ENCODE measurements at places on chromosomes 11 and 22. TPM values are rescaled to one million over a fixed set of nuclear protein-coding genes. Genes with fewer than 3 reads are reported as not detected.

GRCh38 chr11:65468874-65469333 is 29.9 kb upstream of the MALAT1 start:
- peak; percentile 62 for DNase-seq

DNA sequence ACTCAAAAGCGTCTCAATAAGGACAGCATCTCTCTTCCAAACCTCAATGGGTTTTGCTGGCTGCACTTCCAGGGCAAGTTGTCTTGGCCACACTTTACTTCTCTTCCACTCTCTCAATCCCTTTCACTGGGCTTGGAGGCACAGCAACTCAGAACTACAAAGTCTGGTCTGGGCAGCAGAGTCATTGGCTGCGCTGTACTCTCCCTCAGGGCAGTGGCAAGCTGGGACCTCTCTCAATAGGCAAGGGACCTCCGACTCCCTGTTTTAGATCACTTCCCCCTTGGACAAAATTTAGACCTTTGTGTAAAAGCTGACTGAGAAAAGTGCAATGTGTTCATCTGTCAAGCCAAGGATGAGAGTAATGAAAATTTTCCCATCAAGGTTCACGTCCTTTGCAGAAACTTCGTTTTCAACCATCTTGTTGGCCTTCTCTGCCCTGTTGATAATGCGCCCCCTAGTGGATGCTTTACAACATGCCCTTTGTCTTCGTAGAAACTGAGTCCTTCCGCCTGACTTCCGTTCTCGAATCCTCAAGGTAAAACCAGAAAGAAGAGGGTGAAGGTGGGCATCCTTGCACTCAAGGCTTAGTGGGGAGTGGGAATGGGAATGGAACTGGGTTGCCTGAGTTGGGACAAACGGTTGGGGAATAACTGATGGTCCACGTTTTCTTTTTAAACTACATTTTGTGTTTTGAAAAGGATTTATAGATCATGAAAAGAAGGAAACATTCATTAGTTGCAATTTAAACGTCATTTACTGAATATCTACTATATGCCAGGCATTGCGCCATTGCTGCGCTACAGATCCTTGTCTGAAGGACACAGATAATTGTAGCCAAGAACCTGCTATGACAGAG is 99.1 kb downstream of the CD44 start:
- peak; percentile 58 for DNase-seq

GRCh38 chr11:28739489-28740280 is 631.5 kb downstream of the METTL15 start:
- DNase-seq = no peak

- DNase-seq = no peak
Observed at GRCh38 chr11:131875611-131876010, 505.2 kb downstream of the NTM start.

DNA sequence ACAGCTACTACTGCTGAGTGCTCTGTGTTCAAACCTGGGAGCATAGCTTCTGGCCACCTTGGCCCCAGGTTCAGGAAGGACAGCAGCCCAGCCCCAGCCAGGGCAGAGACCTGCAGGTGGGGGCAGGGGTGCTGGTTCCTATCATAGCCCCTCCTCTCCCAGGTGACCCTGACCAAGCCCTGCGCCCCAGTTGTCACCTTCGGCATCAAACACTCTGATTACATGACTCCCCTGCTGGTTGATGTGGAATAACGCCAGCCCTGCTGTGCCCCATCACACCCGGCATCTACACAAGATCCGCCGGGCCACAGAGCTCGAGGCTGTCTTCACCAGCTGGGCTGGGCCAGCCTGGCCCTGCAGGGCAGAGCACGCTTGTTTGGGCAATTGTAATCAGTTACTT is 6.9 kb downstream of the SCGB1C1 start:
- no peak for DNase-seq

GRCh38 chr11:6646918-6647679 is 8.5 kb downstream of the DCHS1 start:
- no peak for DNase-seq

Gene OR10A2
- not detected for total RNA-seq

Gene PARVA
- total RNA-seq = 2.9 TPM

Measured in thymus (tissue), 14 donors.